ENCODE measurements at places on chromosomes 1 and 21.

- DNase-seq, result no peak
Observed at GRCh38 chr1:47692196-47692595, 254.4 kb downstream of the FOXD2 start.

DNA sequence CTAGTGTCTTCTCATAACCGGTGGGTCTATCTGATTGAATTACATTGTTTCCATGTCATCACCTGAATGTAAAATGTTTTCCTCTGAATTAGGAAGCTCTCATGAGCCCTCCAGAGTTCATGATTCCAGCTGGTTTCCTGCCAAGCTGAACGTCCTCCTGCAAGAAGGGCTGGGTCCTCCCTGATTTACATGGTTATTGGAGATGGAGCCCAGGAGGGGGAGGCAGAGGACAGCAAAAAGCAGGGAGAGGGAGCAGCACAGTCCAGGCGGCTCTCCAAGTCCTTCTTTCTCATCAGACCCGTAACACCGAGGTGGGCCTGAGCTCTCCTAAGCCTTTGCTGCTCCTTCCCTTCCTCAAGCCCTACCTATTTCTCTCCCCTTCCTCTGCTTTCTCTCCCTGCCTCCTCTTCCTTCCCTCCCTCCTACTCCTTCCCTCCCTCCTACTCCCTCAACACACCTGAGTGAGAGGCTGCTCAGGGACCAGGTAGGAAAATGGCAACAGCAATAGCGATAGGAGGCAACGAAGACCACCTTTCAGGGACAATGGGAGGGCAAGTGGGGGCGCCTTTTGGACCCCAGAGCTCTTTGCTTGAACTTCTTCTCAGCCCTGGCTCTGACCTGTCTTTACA lies 265.9 kb downstream of the PRDM2 start:
- no peak for DNase-seq

DNA sequence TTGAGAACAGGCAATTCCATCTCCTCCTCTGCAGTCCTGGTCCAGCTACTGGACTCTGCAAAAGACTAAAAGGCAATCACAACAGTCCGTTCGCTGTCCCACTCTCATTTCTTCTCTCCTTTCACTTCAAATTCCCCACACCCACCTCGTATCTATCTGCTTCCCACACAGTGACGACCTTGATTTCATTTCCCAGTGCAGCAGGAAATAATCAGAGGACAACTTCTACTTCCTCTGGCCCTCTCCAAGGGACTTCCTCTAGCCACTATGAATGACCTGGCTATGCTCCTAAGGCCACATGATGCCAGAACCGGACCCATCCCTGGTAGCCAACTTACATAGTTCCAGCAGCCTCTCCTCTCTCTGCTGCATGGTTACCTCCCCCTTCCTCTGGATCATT lies 8.0 kb downstream of the NOL9 start:
- DNase-seq, result no peak

DNA sequence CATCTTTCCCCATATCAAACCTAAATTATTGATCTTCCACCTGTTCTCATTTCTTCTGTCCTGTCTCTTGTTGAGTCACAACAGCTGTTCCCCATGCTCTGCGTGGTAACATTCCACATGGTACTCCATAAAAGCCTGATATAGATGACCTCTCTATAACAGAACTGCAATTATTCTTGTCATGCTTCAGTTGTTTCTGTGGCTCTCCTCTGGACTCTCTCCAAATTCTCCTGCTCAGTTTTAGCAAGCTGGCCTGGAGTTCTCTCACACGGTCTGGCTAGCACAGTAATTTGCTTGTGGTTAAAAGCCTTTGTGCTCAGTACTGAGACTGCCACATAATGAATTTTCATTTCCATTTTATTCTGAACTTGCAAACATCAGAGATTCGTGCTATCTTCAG lies 10.6 kb upstream of the LRRC39 start:
- no peak for DNase-seq

DNA sequence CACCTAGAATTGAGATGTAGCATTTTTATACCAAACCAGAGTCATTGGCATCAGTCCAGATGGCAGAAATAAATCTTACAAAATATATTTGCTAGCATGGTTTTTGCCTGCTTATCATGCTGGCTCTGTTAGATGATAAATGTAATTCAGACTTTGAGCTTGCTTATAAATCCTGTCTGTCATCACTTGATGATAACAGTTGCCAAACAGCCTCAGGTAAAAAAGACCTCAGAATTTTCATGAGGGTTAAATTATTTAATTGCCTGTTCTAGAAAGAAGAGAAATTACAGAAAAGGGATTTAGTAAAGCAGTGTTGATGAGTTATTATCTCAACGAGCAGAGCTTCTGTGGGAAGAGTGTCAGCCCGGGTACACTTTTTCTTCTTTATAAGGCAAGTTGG lies 83.3 kb downstream of the FNBP1L start:
- no peak for DNase-seq

- no peak for DNase-seq
Observed at GRCh38 chr21:25871566-25871965, 136.8 kb downstream of the GABPA start.

All from stimulated activated CD4-positive, alpha-beta T cell treated with anti-CD3 and anti-CD28 coated beads, Interleukin-1b, Interleukin-23, amount 100 ng/mL, for 1 hour (primary cell).